ENCODE measurements at places on chromosomes 4 and X.

DNA sequence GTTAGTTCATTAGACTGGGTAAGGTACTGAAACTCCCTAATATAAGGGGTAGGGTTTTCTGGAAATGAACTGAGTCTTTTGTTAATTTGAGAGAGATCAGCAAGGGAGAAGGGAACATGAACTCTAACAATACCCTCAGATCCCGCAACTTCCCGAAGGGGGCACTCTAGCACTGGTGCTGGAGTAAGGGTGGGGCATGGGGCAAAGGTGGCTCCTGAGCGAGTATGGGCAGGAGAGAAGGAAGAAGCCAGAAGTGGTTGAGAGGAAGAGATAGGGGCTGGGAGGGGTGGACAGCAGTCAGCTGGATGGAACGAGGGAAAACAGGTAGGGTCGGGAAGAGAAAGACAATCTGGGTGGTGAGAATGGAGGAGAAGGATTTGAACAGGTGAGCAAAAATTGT lies 183.2 kb upstream of the MAGEE2 start:
- DNase-seq = no peak

DNA sequence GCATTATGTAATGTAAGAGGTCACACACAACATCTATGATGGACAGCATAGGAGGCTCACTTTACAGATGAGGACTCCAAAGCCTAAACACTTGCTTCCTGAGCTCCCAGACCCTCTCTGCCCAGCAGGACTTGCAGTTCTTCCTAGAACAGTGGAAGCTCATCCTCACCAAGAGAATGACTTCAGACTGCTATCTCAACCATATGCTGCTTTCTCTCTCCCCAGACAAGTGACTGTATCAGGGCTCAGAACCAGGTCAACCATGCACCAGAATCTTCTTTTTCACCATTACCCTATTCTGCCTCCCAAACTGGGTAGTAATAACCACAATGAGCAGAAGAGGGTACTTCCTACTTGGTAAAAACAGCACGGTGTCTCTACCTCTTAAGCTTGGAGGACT lies 12.2 kb downstream of the RNF150 start:
- DNase-seq = no peak

GRCh38 chr4:40173470-40173875 lies 23.4 kb upstream of the RHOH start:
- DNase-seq = peak; percentile 42

DNA sequence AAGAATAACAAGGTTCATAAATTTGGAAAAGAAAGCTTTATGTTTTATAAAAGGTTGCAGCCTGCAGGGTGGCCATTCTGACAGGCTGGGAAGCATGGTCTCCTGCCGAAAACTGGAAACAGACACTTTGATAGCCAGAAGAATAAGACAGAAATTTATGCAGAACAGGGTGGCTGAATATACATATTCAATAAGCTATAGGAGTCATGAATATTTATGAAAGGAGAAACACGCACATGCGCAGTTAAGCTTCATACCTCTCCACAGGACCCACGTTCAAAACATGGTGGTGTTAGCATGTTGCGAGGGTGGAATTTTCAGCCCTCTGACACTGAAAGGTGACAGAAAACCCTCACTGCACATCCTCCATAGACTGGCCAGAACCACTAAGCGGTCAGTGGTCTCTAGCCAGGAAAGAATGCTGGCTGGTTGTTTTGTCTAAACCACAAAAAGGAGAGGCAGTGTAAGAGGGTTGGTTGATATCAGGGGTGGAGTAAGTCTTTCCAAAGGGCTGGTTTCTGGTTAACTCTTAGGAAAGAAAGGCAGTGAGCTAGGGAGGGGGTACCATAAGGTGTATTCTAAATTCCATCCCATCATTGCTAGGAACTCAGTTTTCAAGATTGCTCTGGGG lies 58.2 kb downstream of the ANXA10 start:
- DNase-seq = no peak

DNA sequence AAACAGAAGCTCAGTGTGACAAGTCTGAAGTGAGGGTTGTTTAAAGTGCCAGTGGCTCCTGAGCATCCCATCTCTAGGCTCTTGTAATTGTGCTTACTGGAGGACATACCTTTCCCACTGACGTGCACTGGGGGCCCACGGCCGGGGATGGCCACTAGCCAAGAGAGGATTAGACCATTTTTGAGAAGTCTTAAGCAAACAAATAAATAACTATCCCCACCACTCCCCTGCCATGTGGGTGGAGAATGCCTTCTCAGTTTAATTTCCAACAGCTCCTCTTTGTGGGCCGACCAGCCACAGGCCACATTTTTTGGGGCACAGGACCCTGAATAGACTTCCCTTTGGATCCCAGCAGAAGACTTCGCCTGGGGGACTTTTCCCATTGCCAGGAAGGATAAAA lies 125.0 kb upstream of the MSX1 start:
- DNase-seq = no peak

GRCh38 chr4:121226362-121226761 lies 62.2 kb upstream of the TNIP3 start:
- no peak for DNase-seq

DNA sequence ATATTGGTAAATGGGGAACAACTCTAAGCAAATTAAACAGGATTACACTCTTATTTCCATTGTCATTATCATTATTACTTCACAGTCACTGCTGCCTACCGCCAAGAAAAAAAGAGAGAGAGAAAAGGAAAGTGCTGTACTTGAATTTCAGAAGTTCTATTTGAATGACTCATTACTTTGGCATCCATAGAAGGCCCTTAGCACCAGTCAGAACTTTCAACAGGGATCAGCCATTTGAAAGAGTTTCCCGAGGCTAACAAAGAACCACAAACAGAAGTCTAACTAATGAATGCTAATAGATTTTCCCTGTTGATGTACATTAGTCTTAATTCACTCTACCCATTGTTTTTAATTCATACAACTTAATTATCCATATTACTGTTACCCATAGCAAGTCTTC lies 116.3 kb downstream of the SHROOM4 start:
- DNase-seq = no peak

- no peak for DNase-seq
These were observed 206.0 kb downstream of the KIT start for GRCh38 chr4:54863571-54864255.

DNA sequence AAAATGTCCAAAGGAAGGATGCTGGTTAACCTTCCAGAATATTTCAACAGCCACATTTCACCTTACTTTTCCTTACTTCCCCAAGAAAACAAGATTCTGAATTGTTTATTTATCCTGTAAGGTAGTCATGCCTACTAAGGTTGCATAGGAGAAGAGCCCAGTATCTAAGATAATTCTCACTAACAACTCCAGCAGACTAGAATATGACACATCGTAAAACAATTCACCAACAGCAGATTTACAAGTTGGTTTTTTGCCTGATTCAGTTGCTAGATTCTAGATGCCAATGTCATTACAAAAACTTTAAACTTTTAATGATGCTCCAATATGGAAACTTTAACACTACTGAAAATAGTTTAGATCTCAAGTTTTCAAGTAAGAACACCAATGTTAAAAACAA lies 176.4 kb downstream of the IL13RA2 start:
- DNase-seq = no peak

DNA sequence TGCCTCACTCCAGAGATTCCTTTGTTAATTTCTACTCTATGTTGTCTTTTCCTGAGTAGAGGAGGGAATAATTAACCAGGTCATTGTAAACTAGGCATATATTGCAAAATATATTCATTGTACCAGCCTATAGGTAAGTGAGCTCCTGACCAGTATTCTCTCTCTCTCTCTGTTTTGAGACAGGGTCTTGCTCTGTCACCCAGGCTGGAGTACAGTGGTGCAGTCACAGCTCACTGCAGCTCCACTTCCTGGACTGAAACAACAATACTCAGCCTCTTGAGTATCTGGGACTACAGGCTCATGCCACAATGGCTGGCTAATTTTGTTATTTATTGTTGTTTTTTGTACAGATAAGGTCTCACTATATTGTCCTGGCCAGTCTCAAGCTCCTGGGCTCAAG lies 198.3 kb downstream of the ARAP2 start:
- no peak for DNase-seq

GRCh38 chr4:185127021-185127925 lies 15.8 kb upstream of the SLC25A4 start:
- DNase-seq = peak; percentile 52

DNA sequence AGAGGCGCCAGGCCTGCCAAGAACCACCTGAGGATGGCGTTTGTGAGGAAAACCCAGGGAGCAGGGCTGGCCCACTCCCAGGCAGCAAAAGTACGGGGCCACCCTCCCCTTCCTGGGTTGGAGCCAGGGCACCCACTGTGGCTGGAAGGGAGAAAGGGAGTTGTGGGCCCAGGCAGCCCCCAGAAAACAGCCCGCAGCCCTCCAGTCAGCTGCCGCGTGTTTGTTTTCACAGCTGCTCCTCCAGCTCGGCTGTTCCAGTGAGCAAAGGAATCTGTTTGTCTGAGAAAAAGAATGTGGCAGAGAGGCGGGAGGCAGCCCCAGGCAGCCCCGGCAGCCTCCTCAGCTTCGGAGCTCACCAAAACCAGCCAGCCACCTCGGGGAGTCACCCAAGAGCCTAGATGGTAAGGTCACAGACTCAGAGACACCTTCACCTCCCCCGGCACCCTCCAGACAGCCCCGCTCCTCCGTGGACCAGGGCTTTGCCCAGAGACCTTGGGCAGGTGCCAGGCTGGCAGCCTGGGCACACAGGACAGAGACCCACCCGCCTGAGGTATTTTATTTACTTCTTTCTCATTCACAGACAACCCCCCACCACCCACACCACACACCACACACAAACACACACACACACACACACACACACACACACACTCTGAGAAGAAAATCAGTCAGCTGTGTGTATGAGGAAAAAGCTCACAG lies 338.1 kb downstream of the BCOR start:
- no peak for DNase-seq

GRCh38 chr4:174631901-174632758 lies 109.8 kb upstream of the HPGD start:
- peak; percentile 34 for DNase-seq

- DNase-seq = no peak
These were observed 111.1 kb downstream of the ADRA2C start for GRCh38 chr4:3877236-3877635.

GRCh38 chr4:31193521-31193920 lies 473.4 kb downstream of the PCDH7 start:
- no peak for DNase-seq

- DNase-seq = no peak
These were observed 15.5 kb downstream of the MYOZ2 start for GRCh38 chr4:119151161-119151560.

DNA sequence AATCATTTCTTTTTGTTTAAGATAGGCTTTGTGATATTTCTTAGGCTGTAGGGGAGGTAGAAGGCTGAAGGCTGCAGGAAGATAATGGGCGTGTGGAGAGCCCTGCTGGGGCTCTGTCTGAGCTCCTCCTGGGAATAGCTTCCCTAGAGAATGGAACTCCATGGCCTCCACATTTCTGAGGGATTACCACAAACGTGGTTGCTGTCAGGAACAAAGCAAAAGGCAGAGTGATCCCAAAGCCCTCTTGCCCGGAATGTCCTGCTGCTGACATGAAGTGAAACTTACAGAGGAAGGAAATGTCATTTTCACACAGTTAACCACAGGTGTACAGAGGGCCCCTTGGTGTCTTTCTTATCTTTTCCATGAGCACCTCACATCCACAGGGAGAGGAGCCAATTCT lies 89.3 kb downstream of the DDIT4L start:
- DNase-seq = no peak

DNA sequence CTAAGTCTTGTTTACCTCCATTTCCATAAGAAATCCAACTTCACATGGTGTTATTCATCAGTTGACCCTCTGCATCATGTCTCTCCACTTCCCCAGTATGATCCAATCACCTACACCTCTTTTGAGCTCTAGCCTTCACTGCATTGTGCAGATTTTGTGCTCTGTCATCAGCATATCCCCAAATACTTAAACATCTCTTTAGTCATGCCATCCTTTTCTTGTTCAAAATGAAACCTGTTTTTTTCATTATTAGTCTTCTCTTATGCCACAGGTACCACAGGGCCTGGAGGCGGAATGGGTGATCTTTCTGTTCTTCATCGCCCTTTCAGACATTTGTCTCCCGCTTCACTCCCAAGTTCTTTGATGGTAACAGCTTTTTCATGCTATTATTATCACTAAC lies 382.7 kb upstream of the GALNTL6 start:
- DNase-seq = no peak
